ENCODE measurements at places on chromosomes 4 and X. TPM values are rescaled to one million over a fixed set of nuclear protein-coding genes. Genes with fewer than 3 reads are reported as not detected.

- H3K27me3 ChIP-seq: no peaks in the 10 kb centered on the region
- H3K36me3 ChIP-seq: no peaks in the 10 kb centered on the region
- H3K4me3 ChIP-seq: no peak overlapping the region
- no peaks in the 10 kb centered on the region for H3K4me1 ChIP-seq
- H3K27ac ChIP-seq: no peak overlapping the region
Observed at GRCh38 chrX:109312757-109313156, 169.1 kb downstream of the GUCY2F start.

AMTN gene
- total RNA-seq: not detected

DNA sequence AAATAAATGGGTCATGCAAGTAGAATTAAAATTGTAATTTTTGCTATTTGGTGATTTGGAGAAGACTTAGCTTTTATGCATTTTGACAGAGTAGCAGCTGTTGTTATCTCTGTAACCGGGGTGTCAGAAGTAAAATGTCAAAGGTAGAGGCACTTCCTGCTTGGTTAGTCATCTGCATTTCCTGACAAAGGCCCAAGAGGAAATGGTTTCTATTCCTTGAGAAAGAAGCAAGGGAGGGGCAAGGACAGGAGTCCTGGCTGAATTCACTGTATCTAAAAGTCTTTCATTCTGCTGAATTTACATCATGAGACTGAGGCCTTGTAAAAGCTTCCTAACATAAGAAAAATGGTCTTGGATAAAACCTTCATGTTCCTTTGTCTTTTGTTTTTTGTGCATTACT is 550.9 kb upstream of the BOD1L1 start:
- H3K27me3 ChIP-seq: no peaks in the 10 kb centered on the region
- H3K4me1 ChIP-seq: no peaks in the 10 kb centered on the region

EPHA5 gene
- not detected for total RNA-seq

LRAT gene
- 0.09 TPM for total RNA-seq

GRCh38 chr4:156672492-156673305 is 298.9 kb downstream of the PDGFC start:
- no peak for DNase-seq
- H3K36me3 ChIP-seq: no peaks in the 10 kb centered on the region
- no peak overlapping the region for H3K4me3 ChIP-seq
- no peak overlapping the region for H3K27ac ChIP-seq

- no peak for DNase-seq
- no peaks in the 10 kb centered on the region for H3K4me1 ChIP-seq
- H3K27ac ChIP-seq: no peak overlapping the region
- no peaks in the 10 kb centered on the region for H3K27me3 ChIP-seq
Observed at GRCh38 chr4:172489861-172490260, 676.7 kb downstream of the GALNTL6 start.

AREG gene
- 5.6 TPM for total RNA-seq

Measured in K562 (cell line).